ENCODE measurements at places on chromosomes 1 and 21.
A peak's percentile ranks its signal among the peaks of the same experiment; 100 is the strongest.

DNA sequence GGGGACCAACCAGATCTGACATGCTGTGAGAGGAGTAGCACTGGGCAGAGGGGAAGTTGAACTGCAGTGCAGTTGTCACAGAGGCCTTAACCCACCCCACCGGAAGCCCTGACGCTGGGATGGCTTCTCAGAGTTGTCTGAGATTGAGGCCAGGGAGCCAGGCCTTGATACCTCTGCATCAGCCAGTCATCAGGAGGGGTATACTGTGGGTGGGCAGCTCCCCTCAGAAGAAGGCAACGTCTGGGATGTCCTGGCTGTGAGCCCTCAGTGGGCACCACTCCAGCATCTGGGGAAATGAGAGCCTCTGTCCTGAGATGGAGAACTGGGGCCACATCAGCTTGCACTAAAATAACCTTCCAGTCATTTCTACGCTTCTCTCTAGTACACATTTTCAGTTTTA lies 47.9 kb upstream of the BCAR3 start:
- no peak for DNase-seq

DNA sequence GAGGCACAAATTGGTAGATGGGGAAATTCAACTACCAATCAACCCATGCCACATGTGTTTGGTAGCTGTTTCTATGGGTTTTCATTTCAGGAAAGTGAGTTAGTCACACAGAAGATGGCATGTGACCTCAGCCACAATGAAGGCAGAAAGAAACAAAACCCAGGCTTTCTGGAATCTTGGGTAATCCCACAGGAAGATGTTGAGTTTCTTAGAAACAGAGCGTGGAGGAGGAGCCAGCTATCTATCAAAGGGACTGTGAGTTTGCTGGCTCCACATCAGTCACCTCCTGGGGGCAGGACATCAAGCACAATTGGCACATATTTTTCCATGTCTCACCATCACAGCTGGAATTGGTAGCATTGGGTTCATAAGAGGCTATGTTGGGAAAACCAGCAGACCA lies 188.9 kb upstream of the PLXNA2 start:
- no peak for DNase-seq

DNA sequence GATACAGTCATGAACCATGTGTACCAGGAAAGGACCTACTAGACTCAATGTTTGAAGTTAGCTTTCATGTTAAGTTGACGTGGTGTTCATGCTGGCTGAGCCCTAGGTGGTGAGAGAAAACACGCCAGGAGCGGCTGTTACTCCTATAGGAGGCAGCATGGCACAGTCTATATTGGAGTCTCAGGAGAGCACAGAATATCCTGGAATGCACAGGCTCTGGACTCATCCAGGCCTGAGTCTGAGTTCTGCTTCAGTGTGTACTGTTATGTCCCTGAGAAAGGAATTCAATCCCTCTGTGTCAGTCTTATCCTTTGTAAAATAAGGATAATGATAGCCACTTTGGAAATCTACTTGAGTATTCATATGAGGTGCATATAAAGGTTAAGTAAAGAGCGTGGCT lies 41.2 kb downstream of the DPT start:
- no peak for DNase-seq

GRCh38 chr1:182380199-182380598 lies 11.4 kb downstream of the GLUL start:
- no peak for DNase-seq

GRCh38 chr1:209432443-209432825 lies 151.1 kb upstream of the CAMK1G start:
- DNase-seq, result no peak

- DNase-seq, result no peak
Measured at GRCh38 chr1:3676581-3677470, 24.5 kb downstream of the TP73 start.

DNA sequence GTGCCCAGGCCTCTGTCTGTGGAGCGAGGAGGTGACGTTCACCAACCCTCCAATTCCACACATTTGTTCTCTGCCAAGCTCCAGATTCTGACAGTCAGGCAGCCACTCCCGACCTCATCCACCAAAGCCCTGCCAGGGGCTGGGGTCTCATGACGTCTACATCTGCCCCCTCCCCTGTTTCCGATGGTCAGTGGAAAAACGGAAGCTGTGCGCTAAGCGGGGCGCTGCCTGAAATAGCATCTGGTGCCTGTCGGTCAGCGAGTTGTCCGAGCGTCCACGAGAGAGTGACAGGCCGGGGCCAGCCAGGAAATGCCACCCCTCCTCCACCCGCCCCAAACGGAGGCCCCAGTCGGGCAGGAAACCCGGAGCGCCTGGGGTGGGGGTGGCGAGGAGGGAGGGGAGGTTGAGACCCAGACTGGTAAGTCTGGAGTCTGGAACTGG lies 3.2 kb upstream of the TAL1 start:
- no peak for DNase-seq

GRCh38 chr1:166947398-166948043 lies 27.8 kb downstream of the ILDR2 start:
- DNase-seq, result peak; percentile 61

- DNase-seq, result no peak
Measured at GRCh38 chr1:192530254-192530653, 45.3 kb upstream of the RGS1 start.

GRCh38 chr21:45768740-45769048 lies 125.2 kb downstream of the PCBP3 start:
- no peak for DNase-seq

DNA sequence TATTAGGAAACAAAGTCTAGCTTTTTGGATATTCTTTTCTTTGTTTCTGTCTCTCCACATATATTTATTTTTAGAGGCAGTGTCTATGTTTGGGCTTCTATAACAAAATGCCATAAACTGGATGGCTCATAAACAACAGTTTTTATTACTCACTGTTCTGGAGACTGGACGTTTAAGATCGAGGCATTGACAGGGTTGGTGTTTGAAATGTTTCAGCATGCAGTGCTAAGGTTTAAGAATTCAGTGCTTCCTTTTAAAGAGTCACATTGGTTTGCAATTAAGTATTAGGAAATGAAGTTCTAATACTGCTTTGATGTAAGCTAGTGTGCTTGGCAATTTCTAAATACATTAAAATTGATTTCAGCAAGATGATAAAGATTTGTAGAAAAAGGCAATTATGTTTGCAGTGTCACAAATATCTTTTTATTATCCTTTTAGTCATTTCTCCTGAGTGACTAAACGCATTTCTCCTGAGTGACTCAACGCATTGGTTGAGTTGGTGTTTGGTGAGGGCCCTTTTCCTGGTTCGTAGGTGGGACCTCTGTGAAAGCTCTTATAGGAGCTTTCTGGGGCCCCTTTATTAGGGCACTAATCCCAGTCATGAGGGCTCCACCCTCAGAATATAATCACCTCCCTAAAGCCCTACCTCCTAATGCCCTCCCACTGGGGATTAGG lies 317.0 kb downstream of the USP25 start:
- no peak for DNase-seq

- DNase-seq, result peak; percentile 83
Measured at GRCh38 chr1:34918977-34919561, 10.4 kb downstream of the DLGAP3 start.

DNA sequence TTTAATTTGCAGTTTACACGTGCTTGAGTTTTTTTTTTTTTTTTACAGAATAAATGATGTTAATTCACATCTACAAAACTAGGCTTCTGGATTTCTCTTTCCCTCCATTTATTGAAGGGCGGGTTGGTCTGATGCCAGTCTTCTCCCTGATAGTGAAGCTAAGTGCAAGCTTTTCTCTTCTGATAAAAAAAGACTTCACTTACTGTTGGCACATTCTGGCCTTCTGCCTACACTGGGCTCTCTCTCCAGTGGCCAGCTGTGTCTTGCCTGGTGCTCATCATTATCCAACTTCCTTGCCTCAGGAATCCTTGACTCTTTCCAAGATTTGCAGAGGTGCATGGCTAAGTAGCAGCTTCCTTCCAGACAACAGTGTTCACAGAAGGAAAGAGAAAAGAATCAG lies 7.6 kb upstream of the RAP1A start:
- DNase-seq, result no peak

DNA sequence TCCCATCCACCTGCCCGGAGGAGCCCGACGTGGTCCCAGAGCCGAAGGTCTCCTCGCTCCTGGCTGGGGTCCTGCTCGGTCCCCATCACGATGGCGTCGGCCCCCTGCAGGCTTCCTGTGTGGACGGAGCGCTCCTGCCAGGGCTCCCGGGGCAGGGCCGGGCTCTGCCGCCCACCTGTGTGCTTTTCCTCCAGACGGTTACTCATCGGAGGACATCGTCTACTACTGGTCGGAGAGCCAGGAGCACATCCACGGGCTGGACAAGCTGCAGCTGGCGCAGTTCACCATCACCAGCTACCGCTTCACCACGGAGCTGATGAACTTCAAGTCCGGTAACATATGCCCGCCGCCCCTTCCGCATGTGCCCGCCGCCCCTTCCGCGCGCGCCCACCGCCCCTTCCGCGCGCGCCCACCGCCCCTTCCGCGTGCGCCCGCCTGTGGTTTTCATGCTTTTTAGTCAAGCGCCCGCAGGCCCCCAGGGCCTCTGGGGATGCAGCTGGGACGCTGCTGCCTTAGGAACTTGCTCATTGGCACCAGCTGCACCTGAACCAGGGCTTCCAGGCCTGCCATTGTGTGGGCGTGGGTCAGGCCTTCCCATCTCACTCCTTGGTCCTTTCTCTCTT lies 8.9 kb downstream of the GABRD start:
- DNase-seq, result no peak

GRCh38 chr1:46519209-46519608 lies 29.6 kb downstream of the DMBX1 start:
- DNase-seq, result no peak

DNA sequence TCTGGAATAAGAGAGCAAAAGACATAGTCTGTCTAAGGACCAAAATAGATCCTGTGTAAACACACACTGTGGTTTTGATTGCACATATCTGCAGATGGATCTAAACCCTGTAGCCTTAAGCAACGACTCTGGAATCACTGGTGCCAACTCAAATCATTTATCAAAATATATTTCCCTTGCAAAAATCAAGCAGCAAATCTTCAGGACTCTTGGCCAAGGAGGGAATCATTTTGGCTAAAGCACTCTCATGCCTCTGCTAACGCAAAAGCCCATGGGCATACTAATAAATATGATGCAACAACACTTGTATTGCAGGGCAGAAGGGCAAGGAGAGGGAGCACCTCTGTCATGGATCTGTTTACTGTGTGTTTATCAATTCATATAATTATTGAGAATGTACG lies 155.4 kb upstream of the DUSP10 start:
- DNase-seq, result no peak

- DNase-seq, result no peak
Measured at GRCh38 chr21:35981514-35982070, 78.7 kb downstream of the SETD4 start.

DNA sequence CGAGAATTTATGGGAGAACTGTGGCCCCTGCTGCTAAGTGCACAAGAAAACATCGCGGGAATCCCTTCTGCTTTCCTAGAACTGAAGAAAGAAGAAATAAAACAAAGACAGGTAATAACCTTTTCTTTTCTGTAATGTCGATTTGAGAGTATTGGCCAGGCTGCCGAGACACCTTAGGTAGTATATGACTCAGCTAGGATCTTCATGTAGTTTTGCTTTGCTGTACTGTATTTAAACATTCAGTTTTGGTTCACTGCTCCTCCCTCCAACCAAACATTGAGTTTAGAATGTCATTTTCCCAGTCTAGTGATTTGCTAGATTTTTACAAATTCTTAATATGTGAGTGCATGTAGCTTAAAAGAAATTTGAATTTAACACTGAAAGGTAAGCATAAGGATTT lies 5.8 kb downstream of the SRRM1 start:
- DNase-seq, result no peak

- peak; percentile 83 for DNase-seq
Measured at GRCh38 chr1:198937231-198938031, 298.6 kb downstream of the PTPRC start.

DNA sequence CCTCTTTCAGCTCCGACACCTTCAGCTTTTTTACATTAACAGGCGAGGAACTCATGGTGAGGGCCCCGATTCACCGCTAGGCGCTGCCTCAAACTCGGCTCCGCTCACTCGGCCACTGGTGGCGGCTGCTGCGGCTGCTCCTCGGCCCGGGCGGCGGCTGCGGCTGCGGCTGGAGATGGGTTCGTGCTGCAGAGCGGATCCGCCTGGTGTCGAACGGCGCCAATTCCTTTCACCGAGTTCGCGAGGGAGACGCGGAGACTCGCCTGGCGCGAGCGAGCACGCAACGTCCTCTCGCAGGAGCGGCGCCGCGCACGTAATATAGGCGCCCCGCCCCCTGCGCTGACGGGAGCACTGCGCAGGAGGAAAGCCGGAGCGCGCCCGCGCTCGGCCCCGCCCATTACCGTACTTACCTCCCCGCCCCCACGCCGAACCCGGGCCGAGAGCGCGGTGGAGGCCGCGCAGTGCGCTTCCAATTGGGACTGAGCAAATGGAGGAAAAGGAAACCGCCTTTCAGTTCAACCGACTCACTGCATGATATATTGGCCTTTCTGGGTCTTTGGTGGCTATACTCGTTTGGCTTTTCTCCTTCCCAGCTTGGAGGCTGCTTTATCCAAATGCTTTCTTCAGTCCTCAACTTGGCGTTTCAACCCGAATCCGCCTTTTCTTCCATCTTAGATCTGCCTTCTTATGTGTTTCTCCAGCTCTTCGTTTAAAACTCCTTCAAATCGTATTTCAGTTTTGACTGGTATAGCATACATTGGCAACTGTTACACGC lies at the start of gene HNRNPU:
HNRNPU (minus strand) TSS at position 291 of the 775 bp plus-strand sequence; CDS start at position 55, 236 bp downstream.
- peak; percentile 86 for DNase-seq

- DNase-seq, result no peak
Measured at GRCh38 chr1:28540651-28541050, 12.2 kb upstream of the TRNAU1AP start.

DNA sequence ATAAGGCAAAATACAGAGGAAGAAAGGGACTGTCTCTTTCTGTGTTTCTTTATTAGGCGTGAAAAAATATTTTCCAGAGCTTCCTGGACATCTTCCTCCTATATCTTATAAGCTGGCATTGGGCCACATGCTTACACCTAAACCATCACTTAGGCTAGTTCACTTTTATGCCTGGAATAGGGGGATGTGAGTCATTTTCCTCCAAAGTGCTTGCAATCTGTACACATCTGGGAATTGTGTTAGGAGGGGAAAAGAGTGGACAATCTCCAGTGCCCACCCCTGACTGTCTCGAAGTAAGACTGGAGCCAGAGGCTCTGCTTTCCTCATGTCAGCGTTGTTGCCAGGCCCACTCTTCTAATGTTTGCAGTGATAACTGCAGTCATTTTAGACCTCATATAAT lies 29.9 kb downstream of the GIPC2 start:
- no peak for DNase-seq

GRCh38 chr1:67634396-67634935 lies 50.5 kb upstream of the GADD45A start:
- DNase-seq, result no peak

DNA sequence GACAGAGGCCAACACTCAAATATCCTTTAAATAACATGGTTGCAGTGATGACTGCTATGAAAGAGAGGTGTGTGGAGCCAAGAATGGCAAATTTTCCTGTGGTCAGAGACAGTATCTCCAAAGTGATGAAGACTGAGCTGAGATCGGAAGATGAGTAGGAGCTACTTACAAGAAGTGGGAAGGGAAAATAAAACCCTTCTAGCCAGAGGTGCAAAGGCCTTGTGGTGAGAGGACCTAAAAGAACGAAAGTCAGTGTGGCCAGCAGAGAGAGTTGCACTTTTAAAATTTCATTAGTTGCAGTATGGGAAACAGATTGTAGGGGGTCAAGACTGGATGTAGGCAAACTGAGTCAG lies 17.8 kb downstream of the SLAMF7 start:
- no peak for DNase-seq

- no peak for DNase-seq
Measured at GRCh38 chr1:70109241-70109640, 96.1 kb downstream of the LRRC40 start.

Data from NCI-H1105 treated with DMSO at 0.1 percent for 48 hours (cell line).